ENCODE measurements at places on chromosomes 2 and 18. TPM values are rescaled to one million over a fixed set of nuclear protein-coding genes. Genes with fewer than 3 reads are reported as not detected.

The IL18RAP gene
- total RNA-seq, result 5.9 TPM

The C1D gene
- 21.9 TPM for total RNA-seq

The SCYGR4 gene
- total RNA-seq, result not detected

The ELOA2 gene
- total RNA-seq, result not detected

The SLC38A11 gene
- 2.2 TPM for total RNA-seq

Measured in vagina (tissue), 2 donors.